ENCODE measurements at places on chromosomes 12 and 14.
A peak's percentile ranks its signal among the peaks of the same experiment; 100 is the strongest.

GRCh38 chr12:52649066-52649465, 2.9 kb downstream of the KRT2 start:
- peak; percentile 14 for DNase-seq

- peak; percentile 59 for DNase-seq
These were observed at the start of gene ACOT4 for GRCh38 chr14:73591690-73592449. TSS of gene ACOT4 (plus strand) at chr14:73591873. CDS start at chr14:73591960, 87 bp downstream.

- no peak for DNase-seq
These were observed 13.7 kb downstream of the ETV6 start for GRCh38 chr12:11663130-11663529.

- no peak for DNase-seq
These were observed 11.9 kb downstream of the SPPL3 start for GRCh38 chr12:120892265-120892664.

DNA sequence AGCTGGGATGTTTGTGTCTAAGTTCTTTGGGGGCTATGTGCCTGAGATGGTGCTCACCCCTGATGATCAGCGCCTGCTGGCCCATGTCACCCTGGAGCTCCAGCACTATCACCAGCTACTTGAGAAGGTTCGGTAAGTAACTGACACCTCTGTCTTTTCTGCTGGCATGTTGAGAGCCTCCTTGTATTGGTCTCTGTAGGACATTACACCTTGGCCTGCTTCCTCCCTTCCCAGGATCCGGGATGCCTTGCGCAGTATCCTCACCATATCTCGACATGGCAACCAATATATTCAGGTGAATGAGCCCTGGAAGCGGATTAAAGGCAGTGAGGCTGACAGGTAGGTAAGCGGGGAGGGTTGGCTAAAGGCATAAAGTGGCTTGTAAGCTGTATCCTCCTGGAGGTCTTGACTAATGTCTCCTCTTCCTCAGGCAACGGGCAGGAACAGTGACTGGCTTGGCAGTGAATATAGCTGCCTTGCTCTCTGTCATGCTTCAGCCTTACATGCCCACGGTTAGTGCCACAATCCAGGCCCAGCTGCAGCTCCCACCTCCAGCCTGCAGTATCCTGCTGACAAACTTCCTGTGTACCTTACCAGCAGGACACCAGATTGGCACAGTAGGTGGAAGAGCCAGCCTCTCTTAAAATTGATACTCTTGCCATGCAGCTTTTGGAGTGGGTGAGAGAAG, 5.5 kb downstream of the DDIT3 start:
- no peak for DNase-seq

DNA sequence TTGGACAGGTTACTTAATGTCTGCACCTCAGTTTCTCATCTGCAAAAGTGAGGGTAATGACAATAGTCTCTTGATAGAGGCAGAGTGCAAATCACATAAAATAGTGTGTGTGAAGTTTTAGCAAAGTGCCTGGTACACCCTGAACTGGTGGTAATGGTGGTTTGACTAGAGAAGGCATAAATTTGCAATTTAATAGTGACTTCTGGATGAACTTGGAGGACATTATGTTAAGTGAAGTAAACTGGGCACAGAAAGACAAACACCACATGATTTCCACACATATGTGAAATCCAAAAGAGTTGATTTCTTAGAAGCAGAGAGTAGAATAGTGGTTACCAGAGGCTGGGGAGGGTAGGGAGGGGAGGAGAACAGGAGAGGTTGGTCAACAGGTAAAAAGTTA, 54.8 kb upstream of the FUT8 start:
- no peak for DNase-seq

GRCh38 chr14:25400607-25401206, 350.8 kb upstream of the STXBP6 start:
- peak; percentile 42 for DNase-seq

GRCh38 chr12:98999559-98999958, 354.5 kb downstream of the APAF1 start:
- DNase-seq, result no peak

GRCh38 chr12:81329085-81329484, 251.2 kb downstream of the ACSS3 start:
- peak; percentile 72 for DNase-seq

DNA sequence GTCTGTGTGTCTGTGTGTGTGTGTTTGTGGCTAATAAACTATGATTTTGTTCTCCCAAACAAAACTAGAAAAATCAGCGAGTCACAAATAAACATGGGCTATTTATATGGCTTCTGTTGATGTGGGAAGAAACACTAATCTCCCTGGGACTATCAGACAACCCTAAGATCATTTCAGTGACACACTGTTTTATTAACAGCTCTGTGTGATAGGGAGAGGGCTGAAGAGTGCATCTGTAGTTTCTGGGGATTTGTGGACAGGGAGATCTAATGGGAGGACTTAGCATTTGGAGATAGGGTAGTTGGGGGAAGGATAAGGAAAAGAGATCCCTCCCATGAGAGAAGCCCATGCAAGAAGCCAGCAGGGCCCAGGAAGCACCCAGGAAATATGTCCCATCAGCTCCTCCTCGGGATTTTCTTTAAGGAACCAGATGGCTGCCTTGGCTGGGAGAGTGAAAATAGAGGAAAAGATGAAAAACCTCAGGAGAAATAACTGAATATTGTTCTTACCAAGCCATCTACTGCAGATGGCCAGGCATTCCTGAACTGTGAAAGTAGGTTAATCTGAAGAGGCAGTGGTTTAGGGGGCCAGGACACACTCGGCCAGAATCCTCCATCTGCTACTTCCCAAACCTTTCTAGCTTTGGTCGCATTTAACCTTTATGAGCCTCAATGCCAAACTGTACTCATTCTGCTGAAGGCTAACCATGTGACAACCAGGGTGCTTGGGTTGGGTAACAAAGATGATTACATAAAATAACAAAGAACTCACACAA, 253.4 kb downstream of the BTG1 start:
- no peak for DNase-seq

GRCh38 chr14:101101456-101102056, 198.0 kb upstream of the RTL1 start:
- DNase-seq, result no peak

GRCh38 chr12:133202493-133203343, 21.4 kb downstream of the ZNF268 start:
- DNase-seq, result no peak

DNA sequence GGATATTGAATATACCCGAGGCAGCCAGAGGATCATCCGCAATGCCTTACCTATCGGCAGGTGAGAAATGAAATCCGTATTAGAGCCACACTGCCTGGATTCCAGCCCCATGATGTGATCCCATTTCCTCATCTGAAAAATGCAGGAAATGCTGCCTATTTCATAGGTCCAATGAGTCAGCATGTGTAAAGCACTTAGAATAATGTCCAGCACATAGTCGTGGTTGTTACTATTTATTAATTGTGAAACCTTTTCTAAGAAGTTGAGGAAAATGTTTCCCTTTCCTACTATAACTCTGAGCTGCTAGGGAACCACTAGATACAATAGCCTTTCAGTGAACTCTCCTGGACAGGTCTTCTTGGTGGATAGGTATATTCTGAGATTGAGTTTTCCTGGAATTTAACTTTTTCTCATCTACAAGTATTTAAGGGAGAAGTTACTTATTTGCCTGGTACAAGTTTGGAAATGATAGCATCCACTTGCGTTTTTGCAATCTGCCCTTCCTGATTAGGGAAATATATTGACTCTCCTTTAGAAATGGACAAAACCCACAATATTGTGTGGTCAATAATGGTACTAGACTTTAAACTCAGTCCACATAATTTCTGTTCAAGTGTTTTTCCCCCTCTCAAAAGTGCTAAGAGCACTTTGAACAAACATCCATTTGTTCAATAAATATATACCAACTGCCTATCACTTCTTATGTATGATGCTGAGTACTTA, 12.2 kb downstream of the POLR3B start:
- no peak for DNase-seq

- DNase-seq, result no peak
These were observed 12.4 kb upstream of the RPH3A start for GRCh38 chr12:112779181-112779580.

GRCh38 chr14:61454545-61454944, 133.2 kb downstream of the PRKCH start:
- DNase-seq, result no peak

DNA sequence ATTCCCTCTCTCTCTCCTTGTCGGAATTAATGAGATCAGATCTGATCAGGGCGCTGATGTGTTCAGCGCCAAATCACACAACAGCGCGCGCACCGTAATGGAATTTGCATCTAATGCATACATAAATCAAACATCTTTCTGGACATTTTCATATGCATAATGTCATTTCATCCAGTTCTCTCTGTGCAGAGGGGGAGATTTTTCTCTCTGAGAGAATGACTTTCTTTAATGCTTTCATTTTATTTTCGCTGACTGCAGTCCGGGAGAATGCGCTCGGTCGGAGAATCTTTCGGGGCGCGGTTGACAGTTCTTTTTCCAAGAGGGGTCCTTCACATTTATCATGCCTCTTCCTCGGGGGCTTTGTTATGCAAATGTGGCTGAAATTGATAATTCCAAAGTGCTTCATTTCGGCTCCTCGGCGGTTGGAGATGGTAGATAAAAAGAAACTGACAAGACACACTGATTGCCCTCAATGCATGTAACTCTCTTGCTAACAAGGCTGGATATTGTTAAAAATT, 615.9 kb downstream of the VRK1 start:
- DNase-seq, result no peak

- DNase-seq, result peak; percentile 44
These were observed 79.3 kb downstream of the SSPN start for GRCh38 chr12:26274441-26275312.

DNA sequence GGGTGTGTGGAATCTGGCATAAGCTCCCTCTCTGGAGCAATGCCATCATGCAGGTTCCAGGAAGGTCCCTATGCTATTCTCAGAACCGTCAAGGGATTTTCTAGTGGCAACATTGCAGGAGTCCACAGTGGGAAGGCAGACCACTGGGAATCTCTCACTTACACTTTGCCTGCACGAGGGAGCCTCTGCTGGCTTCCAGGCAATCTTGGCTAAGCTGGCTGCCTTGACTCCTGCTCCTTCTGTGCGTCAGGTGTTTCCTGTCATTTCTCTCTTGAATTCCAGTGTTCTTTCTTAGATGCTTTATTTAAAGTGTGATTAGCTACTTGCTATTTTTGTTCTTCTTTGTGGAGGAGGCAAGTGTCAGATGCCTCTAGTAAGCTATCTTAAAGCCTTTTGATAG, 414.0 kb upstream of the ATP2B1 start:
- no peak for DNase-seq

DNA sequence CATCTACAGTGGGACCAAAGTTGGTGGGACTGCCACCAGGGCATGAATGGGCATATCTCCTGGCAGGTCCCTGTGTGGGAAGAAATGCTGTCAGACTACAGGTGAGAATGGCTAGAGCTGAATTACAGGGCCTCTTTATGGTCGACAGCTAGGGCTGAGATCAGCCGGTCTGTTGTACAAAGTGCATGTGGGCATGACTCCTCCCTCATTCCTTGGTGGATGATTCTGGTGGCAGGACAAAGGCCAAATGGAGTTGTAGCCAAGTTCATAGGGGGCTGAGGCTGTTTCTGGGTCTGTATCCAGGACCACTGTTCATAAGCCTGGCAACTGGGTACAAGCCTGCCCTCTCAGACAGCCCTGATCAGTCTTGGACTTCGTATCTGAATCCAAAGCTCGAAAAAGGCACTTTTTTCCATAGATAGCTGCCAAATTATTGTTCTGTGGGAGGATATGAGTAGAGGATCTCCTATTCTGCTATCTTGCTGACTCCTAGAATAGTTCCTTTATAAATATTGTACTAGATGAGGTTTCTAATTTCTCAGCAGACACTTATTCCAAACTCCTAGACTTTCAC, 460.8 kb downstream of the TMEM117 start:
- no peak for DNase-seq

DNA sequence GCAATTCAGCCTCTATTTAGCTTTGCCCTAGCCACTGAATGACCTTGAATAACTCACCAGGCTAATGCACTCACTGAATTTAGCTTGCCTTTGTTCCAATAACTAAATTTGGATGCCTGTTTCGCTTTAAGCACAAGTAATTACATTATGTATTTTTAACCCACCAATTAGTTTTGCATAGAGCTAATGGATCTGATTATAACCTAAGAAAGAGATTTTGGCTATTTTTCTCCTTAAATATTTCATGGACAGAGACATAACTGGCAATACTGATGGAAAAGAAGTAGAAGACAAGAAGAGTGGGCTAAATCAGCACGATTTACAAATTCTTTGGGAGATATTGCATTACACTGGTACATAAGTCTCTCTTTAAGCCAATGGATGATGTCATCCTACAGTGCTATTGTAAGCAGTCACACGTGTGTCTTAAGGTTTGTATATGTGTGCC, 85.7 kb downstream of the AKAP6 start:
- DNase-seq, result no peak

DNA sequence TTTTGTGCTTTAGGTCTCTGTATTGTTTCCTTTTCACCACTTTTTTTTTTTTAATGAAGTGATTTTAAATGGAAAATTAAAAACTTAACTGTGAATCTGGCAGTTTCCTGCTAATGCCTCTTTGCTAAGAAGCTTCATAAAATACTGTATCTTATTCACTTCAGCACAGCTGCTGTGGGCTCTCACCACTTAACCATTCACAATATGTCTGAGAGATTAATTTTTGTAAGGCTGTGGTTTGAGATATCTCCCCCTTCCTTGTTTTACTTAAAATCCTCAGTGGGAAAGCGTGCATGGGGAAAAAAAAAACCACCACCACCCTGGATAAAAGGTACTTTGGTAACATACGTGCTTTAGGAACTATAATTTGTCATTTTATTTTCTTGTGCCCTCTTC, 115.9 kb downstream of the ETV6 start:
- DNase-seq, result no peak

GRCh38 chr12:19014240-19014639, 115.3 kb upstream of the PLEKHA5 start:
- no peak for DNase-seq

DNA sequence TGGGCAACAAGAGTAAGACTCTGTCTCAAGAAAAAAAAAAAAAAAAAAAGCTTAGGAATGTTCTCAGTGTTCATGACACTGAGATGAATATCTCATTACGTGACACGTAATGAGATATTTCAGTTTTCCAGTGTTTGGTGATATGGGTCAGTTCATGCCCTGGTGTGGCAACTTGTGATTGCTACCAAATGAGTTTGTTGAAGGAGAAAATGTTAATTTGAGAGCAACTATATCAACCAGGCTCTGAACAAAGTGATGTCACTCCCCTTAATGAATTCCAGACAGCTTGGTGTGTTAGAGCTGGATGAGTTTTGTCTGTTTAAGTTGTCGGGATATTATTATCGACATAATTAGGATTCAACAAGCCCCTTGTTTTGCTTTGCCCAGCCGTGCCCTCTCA, 211.7 kb downstream of the DPF3 start:
- DNase-seq, result no peak

DNA sequence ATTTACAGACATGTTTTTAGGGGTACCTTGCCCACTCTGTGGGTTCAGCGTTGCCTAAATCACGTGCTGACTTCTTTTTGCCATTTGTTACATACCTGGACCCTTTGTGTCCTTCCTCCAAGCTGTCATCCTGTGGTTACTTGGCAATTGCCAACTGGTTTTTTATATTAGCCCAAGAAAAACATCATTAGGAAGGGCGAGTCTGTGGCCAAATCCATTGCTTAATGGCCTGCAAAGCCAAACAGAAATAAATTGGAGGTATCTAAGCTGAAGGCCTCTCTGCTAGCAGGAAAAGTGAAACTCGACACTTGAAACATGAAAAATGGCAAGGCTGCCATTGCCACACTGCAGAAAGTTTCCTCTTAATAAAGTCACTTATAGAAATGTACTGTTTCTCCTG, 190.4 kb downstream of the NUAK1 start:
- no peak for DNase-seq

GRCh38 chr14:94491511-94491910, 15.5 kb upstream of the SERPINA9 start:
- DNase-seq, result no peak
